Activated naive CD4-positive, alpha-beta T cell treated with anti-CD3 and anti-CD28 coated beads, Interleukin-2, amount 10 ng/mL, durations not matched to agents 7 days and 5 days (primary cell): ENCODE measurements at places on chromosomes 3 and 15.
A peak's percentile ranks its signal among the peaks of the same experiment; 100 is the strongest.

DNA sequence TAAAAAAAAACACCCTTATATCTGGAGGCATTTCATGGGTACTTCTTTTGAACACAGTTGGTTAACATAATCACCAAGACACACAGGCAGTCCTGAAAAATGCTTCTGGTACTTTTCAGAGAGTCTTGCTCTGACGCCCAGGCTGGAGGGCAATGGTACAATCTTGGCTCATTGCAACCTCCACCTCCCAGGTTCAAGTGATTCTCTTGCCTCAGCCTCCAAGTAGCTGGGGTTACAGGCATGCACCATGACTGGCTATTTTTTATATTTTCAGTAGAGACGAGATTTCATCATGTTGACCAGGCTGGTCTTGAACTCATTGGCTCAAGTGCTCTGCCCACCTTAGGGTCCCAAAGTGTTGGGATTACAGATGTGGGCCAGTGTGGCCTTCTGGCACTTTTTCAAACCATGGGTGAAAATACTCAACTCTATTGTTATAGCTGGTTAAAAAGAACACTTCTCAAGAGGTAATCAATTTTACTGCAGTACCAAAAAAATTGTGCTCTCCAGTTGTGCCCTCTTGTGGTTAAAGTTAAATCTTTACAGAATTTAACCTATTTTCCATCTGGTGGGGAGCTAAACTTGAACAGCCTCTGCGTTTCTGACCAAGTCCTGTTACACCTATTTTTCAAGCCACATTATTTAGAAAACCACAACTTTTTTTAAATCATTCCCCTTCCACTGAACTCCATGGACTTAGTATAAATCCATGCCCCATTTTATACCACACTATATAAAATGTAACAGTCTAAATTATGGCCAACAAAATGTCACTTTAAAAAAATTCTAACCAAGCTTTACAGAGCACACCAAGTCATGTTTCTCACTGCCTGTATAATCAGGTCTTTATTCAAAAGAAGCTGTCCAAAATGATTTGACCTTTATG is 1.2 kb upstream of the SNAPC5 start:
- DNase-seq: no peak

GRCh38 chr3:100656945-100657344 is 47.5 kb downstream of the ADGRG7 start:
- no peak for DNase-seq

DNA sequence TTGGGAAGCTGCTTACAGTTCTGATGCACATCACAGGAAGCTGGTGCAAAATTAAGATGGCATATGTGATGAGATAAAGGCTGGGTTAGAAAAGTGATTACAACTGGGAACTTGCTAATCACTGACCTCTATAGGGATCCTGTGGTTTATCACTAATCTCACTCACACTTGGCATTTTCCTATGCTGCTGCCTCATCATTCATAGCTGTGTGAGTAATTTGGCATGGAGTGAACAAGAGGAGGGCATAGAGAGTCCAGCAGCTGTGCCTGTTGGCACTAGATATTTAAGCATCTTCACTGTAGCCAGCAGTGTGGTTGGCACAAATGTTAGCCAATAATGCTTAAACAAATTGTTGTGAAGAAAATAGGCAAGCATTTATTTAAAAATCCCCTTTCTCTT is 217.7 kb upstream of the CGNL1 start:
- no peak for DNase-seq

GRCh38 chr15:77002436-77002835 is 7.5 kb downstream of the PSTPIP1 start:
- peak; percentile 24 for DNase-seq

DNA sequence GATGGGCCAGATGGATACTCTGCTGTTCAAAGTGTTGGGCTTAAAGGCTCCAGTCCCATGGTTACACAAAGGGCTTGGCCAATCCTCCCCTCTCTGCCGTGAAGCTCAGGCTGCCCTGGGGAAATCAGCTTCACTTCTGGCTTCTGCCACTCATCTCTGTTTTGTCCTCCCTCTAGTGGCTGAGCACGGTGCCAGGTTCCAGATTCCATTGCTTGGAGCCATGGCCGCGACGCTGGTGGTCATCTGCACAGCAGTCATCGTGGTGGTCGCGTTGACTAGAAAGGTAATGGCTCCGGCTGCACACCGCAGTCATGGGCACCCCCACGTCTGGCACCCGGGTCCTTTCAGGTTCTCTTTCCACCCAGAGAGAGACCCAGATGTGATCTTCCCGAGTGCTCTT is 5.6 kb downstream of the TIGIT start:
- peak; percentile 43 for DNase-seq

DNA sequence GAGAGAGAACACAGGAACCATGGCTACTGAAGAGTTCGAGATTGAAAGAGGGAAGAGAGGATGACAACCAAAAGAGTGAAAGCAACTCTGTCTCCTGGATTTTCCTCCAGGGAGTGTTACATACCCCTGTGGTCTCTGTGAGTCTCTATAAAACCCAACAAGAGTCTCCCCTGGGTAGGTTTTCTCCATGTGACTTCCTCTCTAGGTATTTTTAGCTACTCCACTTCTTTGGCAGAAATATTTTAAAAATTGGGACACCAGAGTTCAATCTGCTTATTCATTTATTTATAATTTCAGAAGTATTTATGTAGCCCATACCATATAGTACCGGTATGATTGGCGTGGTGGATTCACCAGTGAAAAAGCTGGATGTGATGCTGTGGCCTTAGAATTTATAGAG is 671.7 kb upstream of the NR2F2 start:
- DNase-seq: no peak

DNA sequence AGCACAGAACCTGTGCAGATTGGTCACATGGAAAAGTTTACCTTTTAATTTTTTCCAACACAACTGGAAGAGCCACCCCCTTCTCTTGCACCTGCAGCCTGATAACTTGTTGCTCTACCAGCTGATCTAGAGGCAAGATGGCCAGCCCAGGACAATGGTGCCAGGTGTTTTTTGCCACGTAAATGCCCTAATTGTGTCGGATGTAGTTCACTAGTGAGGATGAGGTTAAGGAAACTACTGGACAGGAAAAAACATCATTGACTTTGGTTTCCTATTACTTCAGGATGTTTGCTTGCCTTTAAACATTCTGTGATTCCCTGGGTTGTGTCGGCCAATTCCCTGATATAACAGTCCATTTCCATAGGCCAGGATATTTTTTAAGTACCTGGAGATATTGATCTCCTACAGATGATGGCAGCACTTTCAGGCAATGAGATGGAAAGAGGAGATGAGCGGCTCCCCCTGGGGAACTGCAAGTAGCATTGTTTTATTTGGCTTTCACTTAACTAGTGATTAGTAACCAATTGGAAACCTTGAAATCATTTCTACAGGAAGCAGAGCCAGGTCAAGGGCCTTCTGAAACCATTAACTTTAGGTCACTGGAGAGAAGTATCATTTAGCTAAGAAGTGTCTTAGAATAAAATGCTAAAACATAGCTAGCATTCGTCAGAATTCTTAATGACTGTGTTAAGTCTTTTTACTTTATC is 72.5 kb downstream of the OSBPL10 start:
- DNase-seq: no peak

- no peak for DNase-seq
Observed at GRCh38 chr3:10251006-10251405, 2.7 kb downstream of the TATDN2 start.

DNA sequence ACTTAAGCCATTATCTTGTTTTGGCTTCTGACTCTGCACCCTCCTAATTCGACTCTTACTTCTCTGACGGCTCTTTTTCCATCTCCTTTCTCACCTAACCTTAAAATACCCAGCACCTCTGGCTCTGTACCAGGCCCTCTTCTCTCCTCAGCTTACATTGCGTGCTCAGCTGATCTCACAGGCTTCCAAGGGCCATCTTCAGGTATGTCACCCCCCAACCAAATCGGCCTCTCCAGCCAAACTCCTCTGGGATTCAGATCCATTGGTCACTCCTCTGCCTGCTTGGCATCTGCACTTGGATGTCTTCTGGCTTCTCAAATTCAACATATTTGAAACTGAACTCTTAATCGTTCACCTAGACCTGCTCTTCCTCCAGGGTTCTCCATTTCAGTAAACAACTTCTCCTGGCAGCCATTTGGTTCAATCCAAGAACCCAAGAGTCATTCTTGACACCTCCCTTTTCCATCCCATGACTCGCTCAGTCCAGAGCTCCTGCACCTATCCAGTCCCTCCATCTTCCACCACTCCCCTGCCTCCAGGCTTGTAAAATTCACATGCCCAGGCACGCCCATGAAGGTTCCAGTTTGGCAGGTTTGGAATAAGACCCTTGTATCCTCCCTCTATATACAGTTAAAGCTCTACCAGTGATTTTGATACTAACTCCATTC is 35.2 kb upstream of the SLC41A3 start:
- no peak for DNase-seq

- no peak for DNase-seq
Observed at GRCh38 chr3:108669208-108669607, 79.7 kb downstream of the DZIP3 start.

DNA sequence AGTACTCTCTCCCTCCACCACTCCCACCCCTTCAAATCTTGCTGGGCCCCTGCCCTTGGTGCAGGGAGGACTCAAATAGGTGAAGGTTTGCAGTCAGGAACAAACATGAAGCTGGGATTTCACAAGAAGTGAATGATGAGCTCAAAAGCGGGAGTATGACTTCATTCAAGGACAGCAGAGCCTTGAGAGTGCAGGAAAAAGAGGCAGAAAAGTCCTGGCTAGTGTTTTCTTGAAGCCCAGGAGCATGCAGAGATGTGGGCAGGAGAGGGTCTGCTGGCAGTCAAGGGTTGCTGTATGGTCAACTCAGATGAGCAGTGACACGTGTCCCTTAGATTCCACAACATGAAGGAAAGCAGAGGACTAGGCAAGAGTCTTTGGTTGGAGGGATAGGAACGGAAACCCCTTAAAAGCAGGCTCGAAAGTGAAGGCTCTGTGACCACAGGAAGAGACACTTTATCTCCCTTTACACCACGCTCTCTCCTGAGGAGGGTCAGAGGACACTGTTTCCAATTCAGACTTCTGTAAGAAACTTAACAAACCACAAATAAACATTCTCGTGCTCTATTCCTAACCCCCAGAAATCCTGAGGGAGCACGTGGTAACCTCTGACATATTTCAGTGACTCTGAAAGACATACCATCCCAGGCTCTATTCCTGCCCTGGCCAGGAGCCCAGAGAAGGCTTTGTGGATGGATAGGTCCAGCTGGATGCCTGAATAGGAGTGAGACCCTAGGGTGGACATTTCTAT is 168.0 kb upstream of the NDN start:
- no peak for DNase-seq

DNA sequence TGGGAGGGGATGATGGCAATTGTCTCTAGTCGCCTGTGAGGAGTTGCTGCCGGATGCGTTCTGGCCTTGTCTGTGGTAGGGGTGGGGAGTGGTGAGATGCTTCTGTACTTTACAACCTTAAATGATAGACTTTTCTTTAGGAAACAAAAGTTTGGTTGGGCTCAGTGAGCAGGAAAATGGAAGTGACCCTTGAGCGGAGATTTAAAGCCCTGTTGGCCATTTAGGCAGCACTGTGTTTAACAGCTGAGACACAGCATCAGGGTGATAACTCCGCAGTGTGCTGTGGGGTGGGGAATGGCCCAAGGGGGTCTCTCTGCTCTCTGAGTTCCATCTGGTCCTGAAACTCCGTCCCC is 36.6 kb downstream of the SPSB4 start:
- DNase-seq: no peak

DNA sequence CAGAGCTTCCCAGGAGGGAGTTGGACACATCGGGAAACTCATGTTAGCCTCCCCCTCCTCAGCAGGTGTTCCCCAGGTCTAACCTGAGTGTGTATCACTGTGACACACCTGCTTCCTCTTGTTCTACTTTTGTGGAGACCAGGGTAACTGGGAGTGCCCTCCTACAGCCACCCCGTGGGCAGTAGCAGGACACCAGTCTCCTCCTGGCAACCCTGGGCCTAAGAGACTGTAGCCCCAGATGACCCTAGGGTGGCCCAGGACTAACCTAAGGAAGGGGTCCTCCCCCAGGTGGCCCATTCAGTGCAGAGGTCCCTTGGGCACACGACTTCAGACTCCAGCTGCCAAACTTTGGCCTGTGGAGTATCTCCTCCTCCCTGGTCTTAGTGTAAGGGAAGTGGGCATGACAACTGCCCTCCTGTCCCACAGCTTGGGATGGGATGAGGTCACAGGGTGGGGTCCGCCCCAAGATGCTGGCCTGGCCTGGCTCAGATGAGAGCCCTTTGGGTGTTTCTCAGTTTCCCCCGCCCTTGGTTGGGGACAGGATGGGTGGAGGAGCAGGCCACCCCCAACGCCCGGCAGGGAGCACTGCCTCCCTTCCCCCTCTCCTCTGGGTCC is 4.8 kb downstream of the CSK start:
- DNase-seq: peak; percentile 47

GRCh38 chr3:101998256-101998926 is 149.1 kb downstream of the NFKBIZ start:
- no peak for DNase-seq

DNA sequence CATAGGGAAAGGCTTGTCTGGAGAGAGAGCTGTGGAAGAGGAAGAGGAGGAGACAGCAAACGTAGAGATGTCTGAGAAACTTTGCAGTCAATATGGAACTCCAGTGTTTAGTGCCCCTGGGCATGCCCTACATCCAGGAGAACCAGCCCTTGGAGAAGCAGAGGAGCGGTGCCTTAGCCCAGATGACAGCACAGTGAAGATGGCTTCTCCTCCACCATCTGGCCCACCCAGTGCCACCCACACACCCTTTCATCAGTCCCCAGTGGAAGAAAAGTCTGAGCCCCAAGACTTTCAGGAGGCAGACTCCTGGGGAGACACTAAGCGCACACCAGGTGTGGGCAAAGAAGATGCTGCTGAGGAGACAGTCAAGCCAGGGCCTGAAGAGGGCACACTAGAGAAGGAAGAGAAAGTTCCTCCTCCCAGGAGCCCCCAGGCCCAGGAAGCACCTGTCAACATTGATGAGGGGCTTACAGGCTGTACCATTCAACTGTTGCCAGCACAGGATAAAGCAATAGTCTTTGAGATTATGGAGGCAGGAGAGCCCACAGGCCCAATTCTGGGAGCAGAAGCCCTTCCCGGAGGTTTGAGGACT is 6.9 kb downstream of the MAP1A start:
- no peak for DNase-seq

DNA sequence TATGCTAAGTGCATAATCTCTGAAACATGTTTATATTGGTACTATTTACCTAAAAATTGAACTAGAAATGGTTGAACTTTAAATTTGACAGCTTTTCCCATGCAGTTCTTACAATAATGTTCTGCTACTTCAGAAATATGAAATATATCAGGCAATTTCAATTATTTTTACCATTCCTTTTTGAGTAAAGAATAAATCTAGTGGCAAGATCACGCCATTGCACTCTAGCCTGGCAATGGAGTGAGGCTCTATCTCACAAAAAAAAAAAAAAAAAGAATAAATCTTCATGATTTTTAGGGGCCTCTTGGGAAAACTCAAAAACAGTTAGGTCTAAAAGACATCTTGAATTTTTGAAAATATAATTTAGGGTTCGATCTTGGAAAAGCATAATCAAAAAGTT is 10.6 kb upstream of the DNAAF4 start:
- DNase-seq: no peak

- no peak for DNase-seq
Observed at GRCh38 chr3:129530251-129530791, 1.9 kb downstream of the RHO start.

GRCh38 chr3:170653801-170654200 is 67.9 kb upstream of the SLC7A14 start:
- DNase-seq: no peak
